ENCODE measurements at places on chromosomes 16 and 17. TPM values are rescaled to one million over a fixed set of nuclear protein-coding genes. Genes with fewer than 3 reads are reported as not detected.

Gene C17orf50
- not detected for total RNA-seq

Gene CCL3
- 0.61 TPM for total RNA-seq

Gene EPX
- not detected for total RNA-seq

GRCh38 chr17:43405861-43406260, 7.1 kb downstream of the ARL4D start:
- no peak for DNase-seq

DNA sequence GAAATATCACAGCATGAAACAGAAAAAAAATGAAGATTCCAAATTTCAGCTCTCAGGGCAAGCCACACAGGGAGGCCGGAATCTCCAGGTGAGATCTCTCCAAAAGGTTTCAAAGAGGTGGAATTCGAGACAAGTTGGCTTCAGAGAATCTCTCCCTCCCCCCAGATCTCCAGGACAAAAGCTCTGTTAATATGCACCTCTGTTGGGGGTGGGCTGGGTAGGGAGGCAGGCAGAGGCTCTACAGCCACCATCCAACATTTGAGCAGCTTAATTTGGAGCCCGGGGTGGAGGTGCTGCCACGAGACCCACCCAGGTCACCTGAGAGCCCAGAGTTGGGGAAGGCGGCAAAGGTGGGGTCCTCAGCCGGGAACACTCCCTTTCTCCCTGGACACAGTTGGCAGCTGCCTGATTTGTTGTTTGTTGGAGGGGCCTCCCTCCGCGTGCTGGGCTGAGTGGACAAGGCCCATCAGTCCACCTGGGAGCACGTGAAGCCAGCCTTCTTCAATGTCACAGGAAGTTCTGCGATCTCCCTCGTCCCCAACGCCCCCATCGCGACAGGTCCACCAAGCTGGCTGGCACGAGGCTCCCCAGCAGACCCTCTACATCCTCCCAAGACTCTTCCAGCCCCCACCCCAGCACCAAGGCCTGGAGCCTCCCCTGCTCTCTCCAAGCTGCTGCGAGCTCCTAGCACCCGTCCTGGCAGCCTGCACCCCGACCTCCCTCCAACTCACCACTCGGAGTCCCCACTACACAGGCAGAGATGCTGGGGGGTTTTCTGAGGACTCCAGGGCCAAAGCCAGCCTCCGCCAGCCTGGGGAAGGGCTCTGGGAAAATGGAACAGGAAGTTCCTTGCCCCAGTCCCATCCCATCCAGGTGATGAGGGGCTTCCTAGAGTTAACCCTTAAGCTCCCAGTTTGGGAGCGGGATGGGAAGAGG, at the start of gene ZSCAN10:
ZSCAN10 (minus strand) TSS at position 836 of the 936 bp plus-strand sequence. CDS start 6,357 bp downstream, outside the sequence.
- DNase-seq = no peak
